H4 (cell line): ENCODE measurements at places on chromosomes 16 and 17. TPM values are rescaled to one million over a fixed set of nuclear protein-coding genes. Genes with fewer than 3 reads are reported as not detected.

DNA sequence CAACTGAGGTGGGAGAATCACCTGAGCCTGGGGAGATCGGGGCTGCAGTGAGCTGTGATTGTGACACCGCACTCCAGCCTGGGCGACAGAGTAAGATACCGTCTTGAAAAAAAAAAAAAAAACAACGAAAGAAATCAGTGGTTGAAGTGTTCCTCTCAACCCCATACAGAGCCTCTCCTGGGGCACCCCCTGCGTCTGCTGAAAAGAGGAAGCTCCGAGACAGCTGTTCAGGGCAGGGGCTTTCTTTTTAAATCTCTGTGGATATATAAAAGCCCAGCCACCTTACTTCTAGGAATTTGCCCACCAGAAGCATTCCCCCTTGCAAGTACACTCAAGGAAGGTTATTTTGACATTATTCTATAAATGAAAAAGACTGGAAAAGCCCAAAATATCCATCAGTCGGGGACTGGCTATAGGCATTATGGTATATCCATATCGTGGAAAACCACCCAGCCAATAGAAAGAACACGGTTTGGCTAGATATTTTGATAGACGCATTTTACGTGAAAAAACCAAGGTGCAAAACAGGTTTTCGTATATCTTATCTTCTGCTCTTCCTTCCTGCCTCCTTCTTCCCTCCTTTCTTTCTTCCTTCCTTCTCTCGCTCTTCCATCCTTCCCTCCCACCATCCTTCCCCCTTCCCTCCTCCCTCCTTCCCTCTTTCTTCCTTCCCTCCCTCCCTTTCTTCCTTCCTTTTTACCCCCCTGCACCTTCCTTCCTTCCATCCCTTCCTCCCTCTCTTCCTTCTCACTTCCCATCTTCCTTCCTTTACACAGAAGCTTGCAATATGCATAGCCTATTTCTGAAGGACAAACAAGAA, 9.2 kb upstream of the CCL22 start:
- no peak for DNase-seq

DNA sequence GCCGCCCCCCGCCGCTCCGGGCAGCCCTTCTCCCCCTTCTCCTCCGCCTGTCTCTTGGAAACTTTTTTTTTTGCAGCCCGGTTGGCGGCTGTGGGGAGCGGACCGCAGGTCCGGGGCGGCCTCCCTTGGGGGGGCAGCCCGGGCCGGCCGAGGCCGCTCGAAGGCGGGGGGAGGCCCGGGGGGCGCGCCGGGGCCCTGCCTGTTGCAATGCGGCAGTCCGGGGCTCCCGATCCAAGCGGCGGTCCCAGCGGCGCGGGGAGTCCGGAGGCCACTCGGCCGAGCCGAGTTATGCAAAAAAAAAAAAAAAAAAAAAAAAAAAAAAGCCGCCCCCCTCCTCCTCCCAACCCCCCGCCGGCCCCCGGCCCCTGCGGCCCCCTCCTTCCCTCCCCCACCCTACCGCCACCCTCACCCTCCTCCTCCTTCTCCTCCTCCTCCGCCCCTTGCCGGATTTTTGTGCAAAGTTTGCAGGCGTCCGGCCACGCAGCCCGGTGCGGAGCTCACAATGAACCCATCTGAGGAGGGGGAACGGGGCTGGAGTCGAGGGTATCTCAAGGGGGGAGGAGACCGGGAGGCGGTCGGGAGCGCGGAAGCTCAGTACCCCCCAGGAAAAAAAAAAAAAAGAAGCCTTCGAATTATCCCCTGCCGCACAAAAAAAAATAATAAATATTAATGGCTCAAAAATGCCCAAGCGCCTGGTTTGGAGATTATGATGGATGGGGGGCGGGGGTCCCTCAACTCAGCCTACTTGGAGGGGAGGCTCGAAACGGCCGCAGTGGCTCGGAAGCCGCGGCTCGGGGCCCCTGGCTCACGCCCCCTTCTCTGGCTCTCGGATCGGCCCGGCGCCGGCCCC, at the start of gene ZNF423:
ZNF423 (minus strand) TSS at position 291 of the 850 bp plus-strand sequence. CDS start 338 bp downstream, outside the sequence.
- no peak for DNase-seq

DNA sequence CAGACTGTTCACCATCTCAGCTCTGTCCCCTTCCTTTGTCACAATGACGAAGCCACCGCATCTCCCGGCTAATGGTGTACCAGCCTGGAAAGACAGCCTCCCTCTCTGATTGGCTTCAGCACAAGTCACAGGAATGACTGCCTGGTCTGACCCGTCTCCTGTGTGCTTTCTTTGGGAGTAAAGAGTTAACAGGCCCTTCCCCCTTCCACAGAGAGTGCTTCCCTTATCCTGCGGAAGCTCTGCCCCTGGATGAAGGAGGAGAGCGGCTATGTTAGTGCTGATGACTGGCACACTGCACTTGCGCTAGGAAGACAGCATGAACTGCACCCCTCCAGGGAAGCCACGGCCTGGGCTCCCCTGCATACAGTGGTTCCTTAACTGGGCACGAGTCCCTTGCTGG, 11.3 kb downstream of the USB1 start:
- no peak for DNase-seq

DNA sequence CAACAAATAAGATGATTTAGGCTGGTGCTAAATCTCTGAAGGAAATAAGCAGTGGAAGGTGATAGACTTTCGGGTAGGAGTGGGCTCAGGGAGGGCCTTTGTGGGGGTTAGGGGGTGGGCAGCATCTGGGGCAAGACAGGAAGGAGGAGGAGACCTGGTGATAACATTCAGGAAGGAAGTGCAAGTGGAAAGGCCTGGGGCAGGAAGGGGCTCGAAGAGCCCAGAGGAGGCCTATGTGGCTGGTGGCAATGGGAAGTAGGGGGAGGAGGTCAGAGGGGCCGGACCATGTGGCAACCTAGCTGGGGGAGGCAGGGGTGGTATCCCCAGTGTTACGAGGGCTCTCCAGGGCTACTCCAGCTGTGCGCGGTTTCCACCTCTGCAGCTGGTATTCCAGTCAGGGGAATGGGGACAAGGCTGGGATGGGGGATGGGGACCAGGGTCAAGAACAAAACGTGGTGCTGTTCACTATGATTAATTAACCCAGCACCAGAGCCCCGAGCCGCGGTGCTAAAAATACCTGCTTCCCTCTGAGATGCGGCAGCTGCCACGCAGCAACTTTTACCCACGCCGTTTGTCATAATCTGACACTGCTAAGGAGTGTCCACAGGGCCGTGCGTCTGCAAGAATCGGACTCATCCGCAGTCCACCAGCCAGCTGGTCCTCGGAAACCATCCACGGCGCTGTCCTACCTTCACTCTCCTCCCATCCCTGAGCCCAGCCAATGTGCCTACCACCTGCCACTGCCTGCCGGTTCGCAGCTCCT, 5.2 kb upstream of the CCDC182 start:
- DNase-seq, result no peak

- DNase-seq, result no peak
Observed at GRCh38 chr16:64997121-64997520, 124.7 kb downstream of the CDH11 start.

- no peak for DNase-seq
Observed at GRCh38 chr17:8001976-8002720, at the start of gene GUCY2D. GUCY2D (plus strand) TSS chr17:8002615; CDS start chr17:8003048, 433 bp downstream.

DNA sequence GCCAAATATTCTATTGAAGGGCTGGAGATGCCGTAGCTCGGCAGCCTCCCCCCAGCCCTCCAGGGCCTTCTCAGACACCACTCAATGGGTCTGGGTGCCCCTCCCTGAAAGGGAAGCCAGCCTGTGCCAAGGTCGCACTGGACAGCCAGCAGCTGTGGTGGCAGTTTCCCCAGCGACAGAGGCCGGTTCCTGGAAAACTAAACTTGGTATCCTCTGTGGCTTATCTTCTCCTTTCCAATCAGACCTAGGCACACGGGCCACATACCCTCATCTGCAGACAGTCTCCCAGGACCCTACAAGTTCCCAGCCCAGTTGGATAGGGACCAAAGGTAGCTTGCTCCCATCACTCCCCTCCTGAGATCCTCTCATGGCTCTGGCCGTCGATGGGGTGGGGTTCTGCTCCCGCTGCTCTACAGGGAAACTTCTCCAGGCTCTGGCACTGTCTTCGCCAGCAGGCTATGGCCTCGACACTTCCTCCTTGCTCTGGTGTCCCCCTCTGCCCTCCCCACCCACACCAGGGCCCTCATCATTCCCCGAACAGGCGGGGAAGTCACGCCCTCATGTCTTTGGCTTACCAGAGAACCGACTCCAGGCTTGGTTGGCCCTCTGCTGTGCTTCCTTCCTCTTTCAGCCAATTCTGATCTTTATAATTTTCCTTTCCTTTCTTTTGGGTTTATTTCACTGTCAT, 18.3 kb upstream of the IL21R start:
- no peak for DNase-seq

GRCh38 chr16:56282451-56282850, 91.2 kb downstream of the GNAO1 start:
- DNase-seq, result no peak

DNA sequence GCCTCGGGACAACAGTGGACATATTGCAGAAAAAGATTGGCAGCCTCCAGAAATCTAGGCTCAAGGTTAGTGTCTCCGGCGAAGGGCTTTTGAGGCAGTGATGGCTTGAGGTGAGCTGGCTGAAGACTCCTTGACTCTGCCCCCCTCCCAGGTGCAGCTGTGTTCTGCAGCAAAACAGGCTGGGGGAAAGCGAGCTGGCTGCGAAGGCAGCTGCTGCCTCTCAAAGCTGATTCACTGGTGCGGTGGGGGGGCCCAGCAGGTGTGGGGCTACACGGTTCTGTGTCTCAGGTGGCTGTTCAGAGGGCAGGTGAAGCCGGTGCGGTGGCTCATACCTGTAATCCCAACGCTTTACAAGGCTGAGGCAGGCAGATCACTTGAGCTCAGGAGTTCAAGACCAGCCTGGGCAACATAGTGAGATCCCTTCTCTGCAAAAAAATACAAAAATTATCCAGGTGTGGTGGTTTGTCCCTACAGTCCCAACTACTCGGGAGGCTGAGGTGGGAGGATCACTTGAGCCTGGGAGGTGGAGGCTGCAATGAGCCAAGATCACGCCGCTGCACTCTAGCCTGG, 22.9 kb downstream of the C16orf96 start:
- no peak for DNase-seq

DNA sequence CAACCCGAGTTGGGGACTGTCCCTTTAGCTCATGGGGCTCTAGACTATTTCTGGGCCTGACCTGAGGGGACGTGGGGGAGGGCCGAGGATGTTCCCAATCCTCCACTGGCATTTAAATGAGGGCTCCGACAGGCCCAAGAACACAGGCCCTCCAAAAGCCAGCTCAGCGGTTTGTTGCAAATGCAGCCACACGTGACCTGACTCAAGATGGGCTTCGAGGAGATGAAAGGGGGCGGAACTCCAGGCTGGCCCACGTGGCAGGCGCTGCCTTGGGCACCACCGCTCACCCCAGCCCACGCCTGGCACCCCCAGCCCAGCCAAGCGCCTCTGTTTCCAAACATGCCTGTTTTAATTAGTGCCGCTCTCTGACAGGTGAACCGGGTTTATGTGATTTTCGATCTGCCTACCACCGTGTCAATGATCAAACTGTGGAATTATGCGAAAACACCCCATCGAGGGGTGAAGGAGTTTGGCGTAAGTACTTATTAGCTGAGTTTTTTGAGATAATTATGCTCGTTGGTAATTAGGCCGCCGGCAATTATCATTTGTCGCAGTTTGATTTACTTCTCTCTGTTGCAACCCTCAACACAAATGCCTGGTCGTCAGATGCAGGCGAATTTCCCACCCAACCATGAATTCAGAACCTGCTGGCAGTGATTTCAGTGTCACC, 226.7 kb downstream of the KATNIP start:
- no peak for DNase-seq

- DNase-seq, result no peak
Observed at GRCh38 chr17:61458000-61458399, 5.8 kb downstream of the TBX4 start.

GRCh38 chr16:86298758-86299134, 211.6 kb upstream of the FOXF1 start:
- no peak for DNase-seq

- peak; percentile 62 for DNase-seq
Observed at GRCh38 chr16:89187032-89187769, 13.1 kb downstream of the SLC22A31 start.

DNA sequence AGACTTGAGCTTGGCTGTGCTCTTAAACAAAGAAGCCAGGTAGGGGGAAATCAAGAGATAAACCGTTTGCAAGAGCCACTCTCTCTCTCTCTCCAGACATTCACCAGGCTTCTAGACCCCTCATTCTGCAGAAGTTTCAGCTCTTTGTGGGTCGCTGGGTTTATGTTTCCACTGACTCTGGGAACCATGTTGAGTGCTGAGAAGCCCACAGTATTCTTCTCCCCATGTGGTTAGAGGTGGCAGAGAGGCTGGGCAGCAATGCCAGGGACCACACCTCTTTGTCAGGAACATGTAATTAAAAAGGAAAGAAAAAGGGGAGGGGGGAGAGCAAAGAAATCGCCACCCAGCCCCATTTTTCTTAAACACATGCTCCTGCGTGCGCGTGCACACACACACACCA, 154.8 kb upstream of the SOX9 start:
- DNase-seq, result no peak

- no peak for DNase-seq
Observed at GRCh38 chr16:75502916-75503605, 7.8 kb upstream of the CHST6 start.

DNA sequence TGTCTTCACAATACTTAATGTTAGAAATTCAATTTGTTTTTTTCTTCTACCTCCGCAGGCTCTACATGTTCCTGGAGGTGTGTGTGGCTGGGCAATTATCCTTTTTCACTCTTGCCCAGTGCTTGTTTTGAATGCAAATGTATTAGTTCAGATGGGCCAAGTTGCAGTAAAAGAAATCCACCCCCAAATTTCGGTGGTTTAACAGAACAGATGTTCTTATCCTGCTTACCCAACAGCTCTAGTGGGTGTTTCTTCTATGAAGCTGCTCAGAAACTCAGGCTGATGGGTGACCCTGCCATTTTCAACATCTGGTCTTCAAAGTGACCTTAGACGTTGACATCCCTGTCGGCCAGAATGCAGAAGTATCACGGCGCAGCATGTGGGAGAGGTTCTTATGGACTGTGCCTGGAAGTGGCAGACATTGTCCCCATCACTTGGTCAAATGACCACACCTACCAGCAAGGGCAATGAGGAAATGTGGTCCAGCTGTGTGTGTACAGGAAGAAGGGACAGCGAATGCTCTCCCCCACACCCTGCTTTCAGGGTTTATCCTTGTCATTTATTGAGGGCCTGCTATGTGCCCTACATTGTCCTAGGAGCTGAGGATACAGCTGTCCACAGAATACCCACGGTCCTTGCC, 157.3 kb downstream of the CDH13 start:
- no peak for DNase-seq

DNA sequence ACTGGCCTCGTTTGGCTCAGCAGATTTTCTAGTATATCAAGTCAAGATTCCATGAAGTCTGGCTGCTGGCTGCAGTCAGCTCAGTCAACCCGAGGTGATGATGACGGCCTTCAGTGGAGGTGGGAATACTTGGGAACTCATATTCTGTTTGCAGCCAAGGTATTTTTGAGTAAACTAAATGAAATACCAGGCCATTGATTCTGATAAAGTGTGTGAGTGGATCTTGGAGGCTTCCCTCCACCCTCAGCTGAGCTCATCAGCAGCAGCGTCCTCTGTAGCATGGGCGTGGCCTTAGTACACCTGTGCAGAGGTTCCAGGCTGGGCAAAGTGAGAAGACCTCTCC, 22.0 kb upstream of the TACO1 start:
- DNase-seq, result no peak

- no peak for DNase-seq
Observed at GRCh38 chr17:34750004-34750403, 170.6 kb downstream of the TMEM132E start.

GRCh38 chr16:74218871-74219270, 77.7 kb upstream of the PSMD7 start:
- no peak for DNase-seq

The SGCA gene
- 0.45 TPM in 1 of 2 replicates, not detected in the other for total RNA-seq

The CA5A gene
- total RNA-seq, result not detected in 2 replicates

The FA2H gene
- not detected in 2 replicates for total RNA-seq

The MFSD11 gene
- 33.5 and 36.7 TPM in 2 replicates for total RNA-seq

The CD300E gene
- total RNA-seq, result not detected in 2 replicates

The NDRG4 gene
- 30.0 and 31.6 TPM in 2 replicates for total RNA-seq
